Sciatic nerve (tissue), 2 donors: ENCODE measurements at places on chromosomes 2 and 18. TPM values are rescaled to one million over a fixed set of nuclear protein-coding genes. Genes with fewer than 3 reads are reported as not detected.

GRCh38 chr2:37748541-37748940 lies 77.1 kb upstream of the CDC42EP3 start:
- DNase-seq = no peak

The OTOS gene
- not detected for total RNA-seq

DNA sequence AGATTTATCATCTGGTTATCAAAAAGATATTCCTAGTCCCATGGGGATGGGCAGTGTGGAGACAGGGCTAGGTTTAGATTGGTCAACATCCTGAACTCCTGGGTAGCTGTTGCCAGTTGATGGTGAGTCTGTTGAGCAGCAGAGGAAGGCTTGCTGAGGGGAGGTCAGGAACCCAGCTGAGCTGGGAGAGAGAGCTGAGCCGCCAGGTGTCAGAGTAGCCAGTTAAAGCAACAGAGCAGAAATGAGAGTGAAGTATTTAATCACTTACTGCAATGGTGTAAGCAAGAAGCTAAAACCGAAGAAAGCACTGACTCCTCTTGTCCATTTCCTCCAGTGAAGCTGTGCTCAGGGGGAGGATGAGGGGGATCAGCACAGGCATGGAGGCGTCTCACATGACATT lies 29.6 kb downstream of the SMYD1 start:
- DNase-seq = no peak

GRCh38 chr2:96470636-96471035 lies 34.5 kb downstream of the NEURL3 start:
- DNase-seq = peak; percentile 69

DNA sequence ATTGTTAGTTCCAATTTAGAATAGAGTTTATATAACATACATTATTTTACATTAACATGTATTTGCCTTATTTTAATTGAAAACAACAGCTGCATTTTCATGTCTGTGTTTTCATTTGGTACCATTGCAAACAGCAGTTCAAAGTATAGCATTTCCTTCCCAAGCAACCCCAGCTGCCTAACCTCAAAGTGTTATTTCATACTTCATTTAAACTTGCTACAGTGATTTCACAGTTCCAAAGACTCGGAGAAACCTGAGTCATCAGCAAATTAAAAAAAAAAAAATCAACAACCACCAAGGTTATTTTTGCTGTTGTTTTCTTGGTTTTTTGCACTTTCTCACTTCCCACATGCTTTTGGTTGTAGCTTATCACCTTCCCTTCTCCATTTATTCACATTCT lies 236.5 kb upstream of the SPHKAP start:
- no peak for DNase-seq

The GAREM2 gene
- total RNA-seq = 6.8 TPM

GRCh38 chr2:60385648-60386047 lies 167.8 kb downstream of the BCL11A start:
- no peak for DNase-seq

The ACTG2 gene
- 4.4 TPM for total RNA-seq

The EMILIN2 gene
- 25.1 TPM for total RNA-seq

GRCh38 chr2:17749753-17750438 lies 3.7 kb downstream of the SMC6 start:
- DNase-seq = no peak
